Ecto neural progenitor cell (in vitro differentiated cells): ENCODE measurements at places on chromosomes 4 and X.
A peak's percentile ranks its signal among the peaks of the same experiment; 100 is the strongest.

DNA sequence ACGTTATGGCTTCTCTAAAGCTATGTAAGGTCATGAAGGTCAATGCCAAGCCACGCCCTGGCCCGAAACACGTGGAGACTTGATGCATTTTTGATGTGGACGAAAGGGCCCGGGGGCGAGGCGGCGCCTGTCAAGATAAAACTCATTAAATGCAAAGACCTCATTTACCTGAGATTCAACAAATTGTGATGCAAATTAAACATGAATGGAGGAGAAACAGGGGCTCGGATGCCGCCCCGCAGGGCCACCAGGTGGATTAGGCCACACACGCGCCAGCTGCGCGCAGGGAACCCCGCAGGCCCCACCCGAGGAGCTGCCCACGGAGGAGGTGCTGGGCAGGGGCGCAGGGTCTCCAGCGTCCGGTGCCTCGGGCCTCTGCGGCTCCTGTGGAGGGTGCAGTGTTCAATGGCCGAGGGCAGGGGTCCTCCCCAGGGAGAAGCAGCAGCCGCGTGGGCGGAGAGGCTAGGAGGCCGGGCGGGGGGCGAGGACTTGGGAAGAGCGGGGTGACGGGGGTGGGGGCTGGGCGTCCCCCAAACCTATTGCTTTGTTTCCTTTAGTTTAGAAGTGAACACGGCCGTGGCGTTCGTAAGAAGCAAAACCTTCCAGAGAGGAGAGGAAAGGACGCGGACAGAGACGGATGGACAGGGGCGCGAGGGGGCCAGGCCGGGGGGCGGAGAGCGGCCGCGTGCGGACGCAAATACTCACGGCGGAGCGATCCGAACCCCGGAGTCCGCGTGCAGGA lies 40.4 kb downstream of the CPLX1 start:
- DNase-seq, result no peak

DNA sequence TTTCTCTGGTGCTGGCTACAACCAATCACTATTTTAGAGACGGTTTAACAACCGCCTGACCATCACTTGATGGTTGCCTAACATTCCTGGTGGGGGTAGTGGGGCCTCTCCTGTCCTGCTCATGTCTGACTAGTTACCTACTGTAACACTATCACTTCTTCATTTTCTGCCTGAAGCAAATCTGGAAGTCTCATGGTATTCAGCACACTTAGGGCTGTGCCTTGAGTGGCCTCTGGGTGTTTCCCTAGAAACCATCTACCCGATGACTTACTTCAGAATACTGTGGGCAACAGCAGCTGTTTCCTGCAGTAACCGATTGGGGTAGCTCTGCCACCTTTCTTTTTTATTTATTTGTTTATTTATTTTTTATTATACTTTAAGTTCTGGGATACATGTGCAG lies 880.1 kb upstream of the INTU start:
- no peak for DNase-seq

DNA sequence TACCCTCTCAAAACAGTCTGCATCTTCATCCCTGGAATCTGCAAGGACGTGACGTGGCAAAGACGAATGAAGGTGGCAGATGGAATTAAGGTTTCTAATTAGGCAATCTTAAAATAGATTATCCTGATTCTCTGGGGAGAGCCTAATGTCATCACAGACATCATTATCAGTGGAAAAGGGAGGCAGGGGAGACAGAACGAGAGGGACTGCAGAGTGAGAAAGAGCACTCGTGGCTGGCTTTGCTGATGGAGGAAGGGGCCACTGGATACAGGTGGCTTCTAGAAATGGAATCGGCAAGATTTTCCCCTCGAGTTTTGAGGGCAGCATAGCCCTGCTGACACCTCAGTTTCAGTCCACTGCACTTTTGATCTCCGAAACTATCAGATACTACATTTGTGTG lies 110.6 kb downstream of the ASMT start:
- DNase-seq, result no peak

DNA sequence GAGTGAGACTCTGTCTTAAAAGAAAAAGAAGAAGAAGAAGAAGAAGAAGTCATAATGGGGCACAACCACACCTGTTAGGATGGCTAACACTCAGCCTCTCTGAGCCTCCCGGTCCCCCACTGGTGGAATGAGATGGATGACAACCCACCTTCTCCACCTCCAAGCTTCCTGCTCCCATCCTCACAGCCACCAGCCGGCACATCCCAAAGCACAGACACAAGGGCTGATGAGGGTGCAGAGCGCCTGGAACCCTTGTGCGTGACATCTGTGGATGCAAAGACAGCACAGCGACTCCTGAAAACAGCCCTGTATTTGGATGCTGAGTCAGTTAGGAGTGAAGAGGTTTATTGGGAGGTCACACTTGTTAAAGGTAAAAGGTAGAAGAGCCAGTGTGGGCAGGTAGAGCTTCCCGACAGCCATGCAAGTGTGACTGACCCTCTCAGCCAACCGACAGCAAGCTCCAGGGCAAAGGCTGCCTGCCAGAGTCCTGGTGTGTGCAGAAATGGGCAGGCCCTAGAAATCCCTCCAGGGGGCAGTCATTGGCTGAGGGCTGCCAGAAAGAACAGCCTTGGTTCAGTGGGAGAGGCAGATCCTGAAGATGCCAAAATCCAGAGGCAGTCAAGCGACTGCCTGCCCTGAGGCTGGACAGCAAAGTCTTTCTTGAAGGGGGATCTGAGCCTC lies 26.6 kb upstream of the MAN2B2 start:
- peak; percentile 78 for DNase-seq

DNA sequence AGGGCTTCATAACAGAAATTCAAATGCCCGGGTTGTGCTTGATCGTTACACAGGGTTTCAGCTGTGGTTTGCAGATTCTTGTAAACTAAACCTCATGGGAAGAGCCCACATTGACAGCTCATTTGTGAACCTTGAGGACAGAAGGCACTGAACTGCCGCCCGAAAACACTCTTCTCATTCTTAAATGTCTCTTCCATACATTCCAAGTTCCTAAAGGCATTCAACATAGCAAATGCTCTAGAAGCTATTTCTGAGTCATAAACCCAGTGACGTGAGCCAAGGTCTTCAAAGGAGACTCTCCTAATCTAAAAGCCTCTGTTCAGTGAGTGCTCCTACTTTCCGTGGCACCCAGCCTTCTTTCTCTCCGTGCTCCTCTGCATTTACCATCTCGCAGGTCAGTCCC lies 737.8 kb upstream of the FRG1 start:
- no peak for DNase-seq
